ENCODE measurements at places on chromosomes 12 and 14.

DNA sequence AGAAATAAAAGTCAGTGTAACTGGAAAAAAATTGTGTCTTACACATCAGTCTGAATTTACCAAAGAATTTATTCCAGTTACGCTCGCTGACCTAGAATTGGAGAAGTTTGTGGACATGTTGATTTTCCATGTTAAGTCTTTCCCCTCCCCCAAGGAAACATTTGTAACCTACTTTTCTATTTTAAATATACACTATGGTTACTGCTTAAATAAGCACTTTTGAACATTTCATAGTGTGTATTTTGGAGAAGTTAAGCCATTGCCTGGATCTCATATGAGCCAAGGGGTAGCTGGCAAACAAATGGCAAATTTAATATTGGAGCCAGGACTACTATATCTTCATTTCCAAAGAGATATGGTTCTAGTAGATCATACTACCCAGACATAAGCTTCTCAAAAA is 42.9 kb upstream of the NT5DC3 start:
- no peak for DNase-seq

- DNase-seq = no peak
Measured at GRCh38 chr12:18966954-18967353, 162.6 kb upstream of the PLEKHA5 start.

DNA sequence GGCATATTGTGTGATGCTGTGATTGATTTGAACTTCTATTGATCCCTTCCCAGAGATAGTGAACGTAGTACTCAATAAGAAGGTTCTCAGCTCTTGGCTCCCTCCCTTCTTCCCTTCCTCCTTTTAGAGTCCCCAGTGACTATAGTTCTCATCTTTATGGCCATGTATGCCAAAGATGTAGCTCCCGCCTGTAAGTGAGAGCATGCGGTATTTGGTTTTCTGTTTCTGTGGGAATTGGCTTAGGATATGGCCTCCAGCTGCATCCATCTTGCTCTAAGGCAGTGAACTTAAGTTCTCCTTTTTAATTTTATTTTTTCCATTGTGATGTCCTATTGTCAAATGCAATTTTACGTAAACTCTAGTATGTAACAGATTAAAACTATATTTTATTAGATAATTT is 109.5 kb downstream of the AEBP2 start:
- no peak for DNase-seq

DNA sequence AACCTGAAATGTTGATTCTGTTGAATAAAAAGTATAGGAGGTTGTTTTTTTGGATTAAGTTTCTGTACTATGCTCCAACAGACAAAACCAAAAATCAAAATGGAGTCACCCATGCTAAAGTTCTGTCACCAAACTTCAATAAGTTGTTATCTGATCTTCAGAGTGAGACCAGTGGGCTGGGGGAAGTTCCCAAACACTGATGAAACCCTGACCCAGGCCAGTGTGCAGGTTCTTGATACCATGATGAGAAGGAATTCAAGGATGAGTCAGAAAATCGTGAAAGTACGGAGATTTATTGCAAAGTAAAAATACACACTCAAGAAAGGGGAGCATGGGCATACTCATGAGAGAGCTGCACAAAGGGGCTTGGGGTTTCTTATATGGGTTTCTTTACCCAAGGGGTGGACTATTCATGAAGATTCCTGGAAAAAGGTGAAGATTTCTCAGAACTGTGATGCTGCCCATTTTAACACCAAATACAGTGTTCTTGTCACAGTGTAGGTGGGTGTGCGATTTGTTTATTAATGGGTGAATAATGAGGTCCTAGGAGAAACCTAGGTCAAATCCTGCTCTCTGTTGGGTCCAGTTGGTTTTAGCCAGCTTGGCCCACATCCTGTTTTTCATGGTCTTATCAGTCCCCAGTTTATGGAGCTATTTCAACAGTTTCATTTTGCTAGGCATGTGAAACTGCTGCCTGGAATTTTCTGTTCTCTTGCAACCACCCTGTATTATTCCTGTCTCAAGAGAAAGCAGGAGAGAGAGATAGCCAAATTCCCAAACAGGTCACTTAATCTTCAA is 27.5 kb upstream of the DENND5B start:
- no peak for DNase-seq

DNA sequence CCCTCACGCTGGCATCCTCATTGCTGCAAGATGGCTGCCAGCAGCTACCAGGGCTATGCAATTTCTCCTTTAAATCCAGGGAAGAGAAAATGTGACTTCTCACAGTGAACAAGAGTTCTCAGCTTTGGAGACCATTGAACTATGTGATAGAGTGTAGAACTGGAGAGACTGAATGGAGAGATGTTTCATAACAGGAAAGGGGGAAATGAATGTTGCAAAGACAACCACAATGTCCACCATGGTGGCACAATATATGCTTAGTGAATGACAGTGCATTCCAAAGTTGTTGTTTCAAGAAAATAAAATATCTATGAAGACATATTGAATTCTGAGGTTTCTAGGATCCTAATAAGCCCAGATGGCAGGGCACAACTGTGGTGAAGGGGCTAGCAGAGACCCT is 13.2 kb upstream of the COCH start:
- DNase-seq = no peak

GRCh38 chr12:102833687-102834441 is 83.2 kb downstream of the PAH start:
- no peak for DNase-seq

DNA sequence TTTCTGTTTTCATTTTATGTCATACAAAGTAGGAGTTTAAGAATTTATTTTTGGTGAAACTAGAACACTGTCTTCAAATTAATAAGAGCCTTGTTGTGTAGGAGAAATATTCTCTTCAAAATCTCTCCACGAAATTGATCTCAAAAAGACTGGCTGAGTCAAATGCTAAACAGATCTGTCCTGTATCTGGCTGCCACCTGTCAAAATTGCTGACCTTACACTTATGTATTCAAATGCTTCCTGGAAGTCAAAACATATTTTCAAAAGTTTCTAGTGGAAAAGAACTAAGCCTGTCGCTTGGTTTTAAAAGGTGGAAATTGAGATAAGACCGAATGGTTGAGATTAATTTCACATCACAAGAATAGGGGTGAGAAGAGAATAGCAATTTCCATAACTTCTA is 121.4 kb downstream of the RGS6 start:
- no peak for DNase-seq

- DNase-seq = no peak
Measured at GRCh38 chr14:102201776-102202175, 62.1 kb downstream of the WDR20 start.

GRCh38 chr12:30268041-30268440 is 427.6 kb downstream of the IPO8 start:
- no peak for DNase-seq

GRCh38 chr12:122018937-122019336 is 2.7 kb upstream of the BCL7A start:
- no peak for DNase-seq

DNA sequence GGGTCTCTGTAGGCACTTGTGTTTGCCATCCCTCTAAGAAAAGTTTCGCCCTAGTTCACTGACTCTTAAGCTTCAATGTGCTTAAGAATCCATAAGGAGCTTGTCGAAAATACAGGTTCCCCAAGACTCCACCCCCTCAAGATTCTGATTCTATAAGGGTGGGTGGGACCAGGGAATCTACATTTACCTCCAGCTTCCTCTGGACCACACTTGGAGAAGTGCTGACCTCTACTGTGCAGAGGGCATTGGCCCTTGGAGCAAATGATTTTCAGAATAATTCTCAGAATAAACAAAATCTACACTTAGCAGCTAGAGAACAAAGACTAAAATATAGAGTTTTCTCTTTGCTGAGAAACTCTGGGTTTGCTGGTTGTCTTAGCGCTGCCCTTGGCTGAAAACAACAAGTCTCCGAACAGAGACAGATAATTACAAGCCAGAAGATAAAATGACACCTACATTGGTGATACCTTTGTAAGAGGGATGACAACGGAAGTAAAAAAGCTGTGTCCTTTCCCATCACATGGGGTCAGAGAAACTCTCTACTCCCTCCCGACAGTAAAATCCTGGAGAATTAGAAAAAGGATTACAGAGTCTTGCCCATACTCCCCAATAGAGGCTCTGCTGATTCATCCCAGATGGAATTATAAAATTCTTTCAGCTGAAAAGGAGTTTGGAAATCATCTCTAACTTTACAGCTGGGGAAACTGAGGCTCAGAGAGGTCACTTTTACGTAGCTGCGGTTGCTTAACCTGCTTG is 4.8 kb downstream of the TGFB3 start:
- DNase-seq = no peak

- DNase-seq = no peak
Measured at GRCh38 chr14:100015251-100015655, 50.0 kb upstream of the EVL start.

DNA sequence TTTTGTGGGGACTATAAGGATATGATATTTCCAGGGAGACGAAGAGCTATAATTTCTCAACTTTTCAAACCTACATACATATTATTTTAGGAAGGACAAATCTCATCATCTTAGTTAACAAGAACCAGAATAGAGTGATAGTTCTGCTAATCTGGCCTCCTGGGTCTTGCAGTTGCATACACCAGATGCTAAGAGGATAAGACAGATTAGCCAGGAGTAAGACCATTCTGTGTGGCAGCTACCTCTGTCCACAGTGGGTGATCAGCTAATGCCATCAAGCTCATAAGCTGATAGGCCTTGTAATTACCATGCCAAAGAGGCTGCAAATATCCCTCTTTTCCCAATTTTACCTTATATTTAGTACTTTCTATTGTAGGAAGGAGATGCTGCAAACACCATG is 776.8 kb downstream of the NRXN3 start:
- DNase-seq = no peak

GRCh38 chr14:38290601-38291188 is 34.8 kb upstream of the CLEC14A start:
- DNase-seq = no peak

DNA sequence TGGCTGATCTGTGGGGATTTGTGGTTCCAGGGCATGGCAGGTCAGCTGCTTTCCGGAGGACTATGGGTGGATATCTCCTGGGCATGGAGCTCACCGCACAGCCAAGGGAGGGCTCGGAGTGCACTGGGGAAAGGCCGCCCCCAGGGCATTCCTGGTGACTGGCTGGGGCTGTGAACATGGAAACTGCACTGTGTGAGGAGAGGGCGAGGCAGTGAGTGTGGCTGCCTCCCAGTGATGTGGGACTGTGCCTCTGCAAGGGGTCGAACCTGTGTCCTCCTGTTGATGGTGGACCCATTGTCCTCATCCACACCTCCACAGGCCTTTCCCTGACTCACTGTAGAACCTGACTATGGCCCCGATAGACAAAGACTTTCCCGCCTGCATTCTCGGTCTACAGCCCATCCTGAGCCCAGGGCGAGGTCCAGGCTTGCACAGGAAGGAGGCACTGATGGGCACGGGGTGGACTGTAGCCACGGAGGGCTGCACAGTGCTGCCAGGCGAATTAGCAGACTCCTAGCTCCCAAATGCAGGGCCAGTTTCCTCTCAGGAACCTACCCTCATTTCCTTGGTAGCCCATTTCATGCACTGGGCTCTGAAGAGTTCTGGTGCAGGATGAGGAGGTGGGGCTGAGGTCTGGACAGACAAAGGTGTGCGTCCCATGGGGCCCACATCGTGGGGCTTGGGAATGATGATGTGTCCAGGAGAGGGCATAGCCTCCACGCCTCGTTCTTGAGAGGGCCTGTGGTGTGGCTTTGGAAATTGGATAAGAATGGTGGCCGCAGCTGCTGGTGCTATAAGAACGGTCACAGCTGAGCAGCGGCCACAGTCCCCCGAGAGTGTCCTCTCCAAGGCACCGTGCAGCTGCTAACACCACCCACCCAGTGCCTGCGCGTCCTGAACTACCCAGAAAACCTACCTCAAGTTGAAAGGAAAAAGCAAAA is 415.1 kb downstream of the TMEM121 start:
- DNase-seq = no peak

- DNase-seq = no peak
Measured at GRCh38 chr14:93299866-93300265, 33.0 kb downstream of the BTBD7 start.

DNA sequence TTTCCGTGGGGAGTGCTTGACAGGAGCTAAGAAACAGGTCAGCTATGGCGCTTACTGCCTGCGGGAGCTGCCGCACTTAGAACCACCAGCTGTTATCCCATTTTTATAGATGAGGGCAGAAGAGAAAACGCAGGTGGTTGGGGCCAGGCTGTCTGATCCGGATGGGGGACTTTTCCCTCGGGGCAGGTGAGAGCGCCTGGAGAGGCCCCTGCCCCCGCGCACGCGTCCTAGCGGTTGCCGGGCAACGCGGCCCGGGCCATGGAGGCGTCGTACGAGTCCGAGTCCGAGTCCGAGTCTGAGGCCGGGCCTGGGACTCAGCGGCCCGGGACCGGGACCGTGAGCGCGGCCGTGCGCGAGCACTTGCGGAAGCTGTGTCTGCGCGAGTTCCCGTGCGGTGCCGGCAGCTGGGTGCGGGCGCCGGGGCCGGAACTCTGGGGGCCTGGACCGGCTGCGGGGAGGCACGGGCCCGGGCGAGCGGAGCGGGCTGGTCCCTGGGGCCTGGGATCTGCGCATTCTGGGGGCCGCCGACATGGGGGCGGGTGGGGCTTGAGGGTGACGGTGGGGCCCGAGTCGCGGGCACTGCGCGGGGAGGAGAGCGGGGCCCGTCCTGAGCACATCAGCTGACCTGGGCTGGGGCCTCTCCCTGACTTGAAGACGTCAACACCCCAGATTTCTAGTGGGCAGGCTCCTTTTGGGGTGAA is at the start of gene LRRC43:
LRRC43 (plus strand) TSS at position 237 of the 701 bp plus-strand sequence; CDS start at position 259, 22 bp downstream.
- DNase-seq = no peak

DNA sequence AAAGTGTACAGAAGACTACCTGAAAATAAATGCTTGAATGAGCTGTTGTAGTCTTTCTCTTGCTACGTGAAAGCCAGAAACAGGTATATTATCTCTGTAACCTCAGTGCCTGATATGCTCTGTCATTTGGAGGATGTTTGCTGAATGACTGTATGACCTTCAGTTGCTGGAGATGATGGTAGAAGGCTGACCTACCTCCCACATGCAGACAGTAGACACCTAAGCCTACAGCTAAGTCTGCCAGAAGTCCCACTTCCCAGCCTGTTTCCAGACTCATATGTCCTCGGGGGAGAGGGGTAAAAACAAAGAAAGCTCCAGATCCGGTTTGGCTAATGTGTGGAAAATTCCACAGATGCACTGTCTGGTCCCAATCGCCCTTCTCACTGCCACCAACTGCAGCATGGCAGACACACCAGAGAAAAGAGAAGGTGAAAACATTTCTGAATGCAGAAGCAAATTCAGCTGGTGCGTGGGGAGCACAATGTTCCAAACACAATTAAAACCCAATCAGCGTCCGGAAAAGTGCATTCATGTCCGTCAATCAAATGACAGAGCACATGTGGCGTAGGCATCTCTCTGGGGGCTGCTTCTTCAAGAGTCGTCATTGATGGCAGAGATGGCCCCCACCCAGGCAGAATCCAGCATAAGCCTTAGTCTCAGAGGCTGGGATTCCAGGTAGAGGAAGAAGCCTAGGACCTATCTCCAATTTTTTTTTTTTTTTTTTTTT is 76.3 kb upstream of the TBX3 start:
- no peak for DNase-seq

DNA sequence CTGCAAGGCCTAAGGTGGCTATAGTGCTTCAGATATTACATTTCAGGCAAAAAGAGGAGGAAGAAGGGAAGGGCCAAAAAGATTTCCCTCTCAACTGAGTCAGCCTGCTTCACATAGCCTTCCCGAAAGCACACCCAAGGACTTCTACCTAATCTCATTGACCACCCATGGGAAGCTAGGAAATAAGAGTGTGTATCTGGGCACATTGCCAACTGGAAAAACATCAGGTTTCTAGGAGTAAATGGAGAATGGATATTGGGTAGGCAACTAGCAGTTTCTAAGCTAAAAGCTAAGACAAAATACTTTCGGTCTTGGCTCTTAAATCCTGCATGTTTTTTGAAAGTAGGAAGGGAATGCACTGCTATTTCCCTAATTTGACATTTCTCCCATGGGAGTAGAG is 221.7 kb upstream of the GRIP1 start:
- no peak for DNase-seq
